T-cell (primary cell): ENCODE measurements at places on chromosomes 4 and X. TPM values are rescaled to one million over a fixed set of nuclear protein-coding genes. Genes with fewer than 3 reads are reported as not detected.
A peak's percentile ranks its signal among the peaks of the same experiment; 100 is the strongest.

Gene ARHGEF38
- total RNA-seq: not detected

GRCh38 chrX:12137951-12138360 lies 317 bp upstream of the FRMPD4 start:
- DNase-seq: no peak

DNA sequence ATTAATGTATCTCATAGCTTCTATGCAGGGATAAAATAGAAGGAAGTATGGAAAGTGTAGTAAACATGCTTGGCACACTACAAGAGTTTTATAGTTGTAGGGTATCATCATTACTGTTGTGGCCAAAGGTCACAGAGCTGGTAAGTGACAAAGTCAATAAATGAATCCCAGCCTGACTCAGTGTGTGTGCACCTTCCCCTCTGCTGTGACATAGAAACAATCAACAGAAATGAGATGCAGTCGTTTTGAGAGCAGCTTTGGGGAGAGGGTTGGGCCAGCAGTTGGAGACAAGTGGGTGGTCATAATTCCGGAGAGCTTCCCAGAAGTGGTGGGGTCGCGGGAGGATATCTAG lies 82.4 kb upstream of the RBPJ start:
- DNase-seq: no peak

GRCh38 chrX:99857455-99857854 lies 552.6 kb downstream of the PCDH19 start:
- no peak for DNase-seq

Gene RIPPLY1
- not detected for total RNA-seq

Gene DCAF16
- 62.6 TPM for total RNA-seq

- peak; percentile 18 for DNase-seq
Observed at GRCh38 chrX:77962068-77962902, 7.2 kb downstream of the PGAM4 start.

Gene CYTL1
- total RNA-seq: 0.38 TPM

GRCh38 chr4:15556511-15557092 lies 86.9 kb downstream of the CC2D2A start:
- DNase-seq: no peak

DNA sequence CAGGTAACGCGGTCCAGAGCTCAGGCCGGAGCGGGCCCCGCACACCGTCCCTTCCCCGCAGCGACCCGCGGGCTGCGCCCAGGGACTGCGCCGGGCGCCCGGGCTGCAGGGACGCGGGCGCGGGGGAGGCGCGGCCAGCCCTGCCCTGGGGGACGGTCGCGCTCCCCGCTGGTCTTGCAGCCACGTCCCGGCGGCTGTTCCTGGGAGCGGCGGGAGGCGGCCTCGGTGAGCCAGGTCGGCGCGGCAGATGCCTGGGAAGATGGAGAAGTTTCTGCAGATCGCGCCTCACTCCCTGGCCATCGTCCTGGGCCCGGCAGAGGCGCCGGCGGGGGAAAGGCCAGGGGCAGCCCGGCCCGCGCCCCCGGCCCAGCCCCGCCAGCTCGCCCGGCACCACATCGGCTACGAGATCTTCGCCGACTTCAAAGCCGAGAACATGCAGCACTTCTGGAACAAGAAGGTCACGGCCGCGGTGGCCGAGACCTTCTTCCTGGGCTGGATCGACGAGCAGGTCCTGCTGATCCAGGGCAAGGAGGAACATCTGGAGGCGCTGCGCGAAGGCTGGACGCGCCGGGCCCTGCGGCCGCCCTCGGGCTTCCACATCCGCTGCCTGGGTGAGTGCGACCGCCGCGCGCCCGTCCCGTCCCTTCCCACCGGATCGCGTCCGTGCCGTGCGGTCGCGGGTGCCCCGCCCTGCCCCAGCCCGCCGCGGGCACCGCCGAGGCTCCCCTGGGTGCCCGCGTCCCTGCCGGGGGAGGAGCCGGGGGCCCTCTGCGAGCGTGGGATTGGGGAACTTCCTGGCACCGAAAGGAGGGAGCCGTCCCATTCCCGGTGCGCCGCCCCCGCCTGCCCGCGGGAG lies 107.4 kb upstream of the STOX2 start:
- DNase-seq: no peak

DNA sequence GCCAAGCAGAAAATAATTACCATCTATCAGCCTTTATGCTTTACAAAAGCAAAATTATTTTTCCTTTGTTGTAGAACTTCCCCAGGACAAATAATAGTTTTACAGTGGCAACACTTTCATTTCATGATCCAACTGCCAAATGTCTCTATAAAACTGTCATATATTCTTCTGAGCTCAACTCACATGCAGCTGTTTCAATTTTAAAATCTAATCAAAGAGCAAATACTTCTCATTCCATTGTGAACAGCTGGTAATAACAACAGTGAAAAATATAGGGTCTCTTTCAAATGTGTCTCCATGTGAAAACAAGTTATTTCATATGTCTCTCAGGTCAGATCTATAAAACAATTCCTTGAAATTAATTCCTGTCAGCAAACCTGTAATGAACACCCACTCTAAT lies 270.6 kb upstream of the SLC7A11 start:
- no peak for DNase-seq

- no peak for DNase-seq
Observed at GRCh38 chrX:153639177-153640044, 7.6 kb upstream of the DUSP9 start.

Gene RBBP7
- total RNA-seq: 77.7 TPM

GRCh38 chr4:184664445-184665210 lies 15.1 kb downstream of the PRIMPOL start:
- no peak for DNase-seq

- DNase-seq: no peak
Observed at GRCh38 chrX:9845578-9845952, 59.3 kb downstream of the SHROOM2 start.

DNA sequence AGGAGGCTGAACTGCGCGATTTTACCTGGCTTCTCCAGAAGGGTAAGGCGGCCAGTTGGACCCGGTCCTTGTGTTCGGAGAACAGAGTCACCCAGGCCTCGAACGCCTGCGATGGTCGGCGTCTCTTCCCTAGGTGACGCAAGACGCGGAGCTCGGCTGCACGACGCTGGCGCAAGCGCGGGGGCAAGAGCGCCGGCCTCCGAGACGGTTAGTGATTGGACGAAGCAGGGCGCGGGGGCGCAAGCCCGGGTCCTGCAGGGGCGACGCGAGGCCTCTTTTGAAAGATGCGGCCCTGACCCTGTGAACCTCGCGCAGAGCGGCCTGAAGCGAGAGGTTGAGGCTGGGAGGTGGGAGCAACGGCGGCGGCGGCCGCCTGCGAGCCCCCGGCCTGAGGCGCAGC lies 428 bp downstream of the ADAD1 start:
- no peak for DNase-seq

Gene CNKSR2
- 10.4 TPM for total RNA-seq

DNA sequence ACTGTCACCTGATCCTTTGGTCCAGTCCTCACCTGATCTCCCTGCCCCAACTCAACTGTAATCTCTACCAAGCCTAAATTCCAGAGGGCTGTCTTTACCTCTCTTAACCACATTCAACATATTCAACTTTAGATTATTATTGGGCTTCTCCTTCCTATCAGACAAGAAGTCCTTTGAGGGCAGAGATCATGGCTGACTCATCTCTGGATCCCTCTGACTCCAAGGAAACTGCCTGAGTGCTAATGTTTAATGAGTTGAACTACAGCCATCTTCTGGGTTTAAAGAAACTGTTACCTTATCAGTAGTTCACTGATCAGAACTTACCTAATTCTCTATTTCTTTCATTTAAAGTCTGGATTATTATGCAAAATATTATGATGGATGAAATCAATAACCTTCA lies 135.7 kb downstream of the GPC3 start:
- DNase-seq: no peak

GRCh38 chr4:114728426-114728825 lies 129.8 kb downstream of the UGT8 start:
- DNase-seq: no peak

- DNase-seq: no peak
Observed at GRCh38 chr4:10442976-10443375, 14.2 kb downstream of the ZNF518B start.

Gene NCBP2L
- total RNA-seq: not detected
